Left lung (tissue), 14 donors: ENCODE measurements at places on chromosomes 12 and 14. TPM values are rescaled to one million over a fixed set of nuclear protein-coding genes. Genes with fewer than 3 reads are reported as not detected.
A peak's percentile ranks its signal among the peaks of the same experiment; 100 is the strongest.

The MSRB3 gene
- total RNA-seq, result 50.5 TPM

- H3K27me3 ChIP-seq, result no peaks in the 10 kb centered on the region
- H3K27ac ChIP-seq, result no peak overlapping the region
- H3K36me3 ChIP-seq, result no peaks in the 10 kb centered on the region
- H3K4me3 ChIP-seq, result no peak overlapping the region
- DNase-seq, result no peak
Observed at GRCh38 chr12:71060426-71060825, 97.4 kb downstream of the TSPAN8 start.

DNA sequence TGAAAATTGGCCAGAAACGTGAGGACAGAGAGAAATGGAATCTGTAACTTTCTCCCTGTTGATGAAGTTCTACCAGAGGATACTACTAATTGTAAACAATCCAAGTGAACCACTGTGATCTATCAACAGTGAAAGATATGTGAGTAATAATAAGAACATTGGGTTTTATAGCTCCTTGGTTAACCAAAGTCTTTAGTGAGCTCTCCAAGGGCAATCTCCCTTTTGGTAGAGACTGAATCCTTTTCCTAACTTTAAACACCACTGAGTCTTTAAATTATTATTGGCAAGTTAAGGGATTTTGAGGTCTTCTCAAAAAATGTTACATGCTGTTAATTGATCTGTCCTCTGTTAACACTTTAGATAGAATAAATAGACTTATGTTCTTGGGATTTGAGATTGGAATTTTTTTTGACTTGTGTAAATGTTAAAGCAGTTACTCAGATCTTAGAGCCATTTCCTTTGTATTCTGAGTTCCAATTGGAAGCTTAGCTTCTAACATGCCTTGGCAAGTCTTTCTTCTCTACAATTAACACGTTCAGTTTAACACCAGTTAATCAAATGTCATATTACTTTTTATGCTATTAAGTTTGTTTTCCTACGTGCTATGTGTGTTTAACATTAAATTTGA is 338.2 kb upstream of the DDHD1 start:
- no peak overlapping the region for H3K27ac ChIP-seq
- H3K27me3 ChIP-seq, result no peaks in the 10 kb centered on the region
- no peaks in the 10 kb centered on the region for H3K36me3 ChIP-seq
- peaks cover 3% of the 10 kb centered on the region for H3K4me1 ChIP-seq

The CLEC1A gene
- 11.0 TPM for total RNA-seq

The OR6J1 gene
- total RNA-seq, result not detected

The RDH11 gene
- 69.0 TPM for total RNA-seq

DNA sequence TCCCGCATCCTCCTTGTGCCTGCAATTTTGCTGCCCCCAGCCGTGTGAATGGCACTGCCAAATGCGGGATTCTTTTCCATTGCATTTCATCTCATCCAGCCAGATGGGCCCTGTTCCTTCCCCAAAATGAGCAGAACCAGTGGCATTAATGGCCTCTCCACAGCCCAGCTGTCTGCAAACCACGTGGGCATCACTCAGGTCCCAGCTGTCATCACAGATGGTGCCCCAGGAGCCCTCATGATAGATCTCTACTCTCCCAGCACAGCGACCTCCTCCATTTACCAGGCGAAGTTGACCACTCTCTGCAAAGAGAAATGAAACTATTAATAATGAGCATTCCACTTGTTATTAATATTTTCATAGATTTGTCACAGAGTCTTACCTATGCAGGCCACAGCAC is 17.1 kb downstream of the CD163 start:
- no peak overlapping the region for H3K4me3 ChIP-seq
- H3K27ac ChIP-seq, result no peak overlapping the region

- no peaks in the 10 kb centered on the region for H3K36me3 ChIP-seq
- DNase-seq, result no peak
- peaks cover 68% of the 10 kb centered on the region for H3K4me1 ChIP-seq
- H3K27me3 ChIP-seq, result peaks cover 10% of the 10 kb centered on the region
Observed at GRCh38 chr14:92510972-92511371, 2.6 kb upstream of the RIN3 start.

DNA sequence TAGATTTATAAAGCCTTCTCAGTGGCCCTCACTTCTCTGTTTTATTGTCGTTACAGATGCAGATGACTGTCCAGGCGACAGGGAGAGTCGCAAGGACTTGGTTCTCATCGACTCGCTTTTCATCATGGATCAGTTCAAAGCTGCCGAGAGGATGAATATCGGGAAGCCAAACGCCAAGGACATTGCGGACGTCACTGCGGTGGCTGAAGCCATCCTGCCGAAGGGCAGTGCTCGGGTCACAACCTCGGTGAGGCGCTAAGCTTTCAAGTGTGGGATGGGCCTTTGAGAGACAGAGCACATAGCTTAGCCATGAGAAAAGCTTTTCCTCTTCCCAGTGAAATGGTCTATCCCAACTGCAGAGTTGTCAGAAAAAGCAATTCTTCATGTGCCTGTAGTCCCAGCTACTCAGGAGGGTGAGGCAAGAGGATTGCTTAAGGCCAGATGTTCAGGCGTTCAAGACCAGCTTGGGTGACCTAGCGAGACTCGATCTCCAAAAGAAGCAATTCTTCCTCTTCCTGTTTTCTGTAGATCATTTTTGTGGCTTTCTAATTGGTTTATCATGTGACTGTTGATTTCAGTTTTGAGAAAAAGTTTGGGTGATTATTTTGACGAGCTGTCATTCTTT is 56.4 kb downstream of the EP400 start:
- no peaks in the 10 kb centered on the region for H3K27me3 ChIP-seq
- peaks cover 67% of the 10 kb centered on the region for H3K36me3 ChIP-seq
- no peaks in the 10 kb centered on the region for H3K4me1 ChIP-seq
- H3K4me3 ChIP-seq, result no peak overlapping the region
- H3K27ac ChIP-seq, result no peak overlapping the region
- DNase-seq, result no peak

GRCh38 chr12:62817556-62818271 is 117.2 kb downstream of the PPM1H start:
- no peak overlapping the region for H3K4me3 ChIP-seq
- H3K27me3 ChIP-seq, result no peaks in the 10 kb centered on the region
- H3K27ac ChIP-seq, result no peak overlapping the region
- H3K36me3 ChIP-seq, result no peaks in the 10 kb centered on the region
- no peaks in the 10 kb centered on the region for H3K4me1 ChIP-seq
- peak; percentile 26 for DNase-seq

DNA sequence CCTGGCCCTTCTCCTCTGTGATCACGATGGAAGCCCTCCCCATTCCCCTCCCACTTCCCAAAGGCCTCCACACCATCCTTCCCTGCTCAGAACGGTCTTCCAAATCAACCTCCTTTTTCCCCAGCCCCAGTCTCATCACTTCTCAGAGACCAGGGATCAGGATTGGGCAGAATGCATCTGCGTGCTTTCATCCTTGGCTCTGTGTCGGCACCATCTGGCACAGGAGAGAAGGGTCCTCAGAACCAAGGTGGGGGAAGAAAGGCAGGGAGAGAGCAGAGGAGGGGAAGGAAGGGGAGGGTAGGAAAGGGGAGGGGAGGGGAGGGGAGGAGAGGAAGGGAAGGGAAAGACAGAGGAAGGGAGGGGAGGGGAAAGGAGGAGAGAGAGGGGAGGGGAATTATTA is 52.4 kb upstream of the FICD start:
- DNase-seq, result no peak
- H3K36me3 ChIP-seq, result no peaks in the 10 kb centered on the region
- no peaks in the 10 kb centered on the region for H3K4me1 ChIP-seq

The RNASE1 gene
- 518 TPM for total RNA-seq

The CCDC177 gene
- total RNA-seq, result not detected

The SSPN gene
- 6.9 TPM for total RNA-seq

The TAS2R9 gene
- not detected for total RNA-seq

The WDR89 gene
- total RNA-seq, result 10.9 TPM

The TMEM63C gene
- total RNA-seq, result not detected

DNA sequence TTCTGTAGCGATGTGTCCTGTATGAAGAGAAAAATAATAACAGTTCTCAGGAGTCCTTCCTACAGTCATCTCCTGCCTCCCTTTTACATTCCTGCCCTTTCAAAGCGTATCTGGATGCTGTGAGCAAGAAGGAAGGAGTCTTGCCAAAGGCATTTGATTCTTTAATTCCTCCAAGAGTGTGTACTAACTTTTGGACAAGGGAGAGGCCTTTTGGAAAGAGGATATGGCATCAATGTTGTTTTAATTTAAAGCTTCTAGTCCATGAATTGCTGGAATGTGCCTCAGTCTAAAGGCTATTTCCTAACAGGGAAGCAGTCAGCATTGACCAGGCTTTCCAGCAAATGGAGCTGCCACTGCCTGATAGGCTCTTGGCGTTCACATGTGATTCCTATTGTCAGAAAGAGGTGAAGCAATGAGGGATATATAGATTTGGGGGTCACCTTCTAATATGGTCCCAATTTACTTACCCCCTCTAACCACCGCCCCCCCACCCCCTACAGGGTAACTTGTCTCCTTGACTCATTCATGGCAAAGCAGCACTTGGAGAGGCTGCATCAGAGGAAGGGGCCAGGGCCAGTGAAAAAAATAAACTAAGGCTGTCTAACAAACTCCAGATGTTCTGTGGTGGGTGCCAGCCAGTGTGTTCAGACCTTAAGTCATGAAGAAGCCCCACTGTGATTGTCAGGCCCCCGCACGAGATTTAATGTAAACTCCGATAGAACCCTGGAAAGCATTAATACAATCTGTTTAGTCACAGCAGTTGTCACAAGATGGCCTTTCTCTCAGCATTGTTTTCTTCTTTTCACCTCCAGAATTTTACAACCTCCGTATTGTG is 220.3 kb downstream of the FBXL14 start:
- no peak overlapping the region for H3K27ac ChIP-seq
- no peaks in the 10 kb centered on the region for H3K4me1 ChIP-seq
- no peak for DNase-seq
- no peaks in the 10 kb centered on the region for H3K36me3 ChIP-seq

DNA sequence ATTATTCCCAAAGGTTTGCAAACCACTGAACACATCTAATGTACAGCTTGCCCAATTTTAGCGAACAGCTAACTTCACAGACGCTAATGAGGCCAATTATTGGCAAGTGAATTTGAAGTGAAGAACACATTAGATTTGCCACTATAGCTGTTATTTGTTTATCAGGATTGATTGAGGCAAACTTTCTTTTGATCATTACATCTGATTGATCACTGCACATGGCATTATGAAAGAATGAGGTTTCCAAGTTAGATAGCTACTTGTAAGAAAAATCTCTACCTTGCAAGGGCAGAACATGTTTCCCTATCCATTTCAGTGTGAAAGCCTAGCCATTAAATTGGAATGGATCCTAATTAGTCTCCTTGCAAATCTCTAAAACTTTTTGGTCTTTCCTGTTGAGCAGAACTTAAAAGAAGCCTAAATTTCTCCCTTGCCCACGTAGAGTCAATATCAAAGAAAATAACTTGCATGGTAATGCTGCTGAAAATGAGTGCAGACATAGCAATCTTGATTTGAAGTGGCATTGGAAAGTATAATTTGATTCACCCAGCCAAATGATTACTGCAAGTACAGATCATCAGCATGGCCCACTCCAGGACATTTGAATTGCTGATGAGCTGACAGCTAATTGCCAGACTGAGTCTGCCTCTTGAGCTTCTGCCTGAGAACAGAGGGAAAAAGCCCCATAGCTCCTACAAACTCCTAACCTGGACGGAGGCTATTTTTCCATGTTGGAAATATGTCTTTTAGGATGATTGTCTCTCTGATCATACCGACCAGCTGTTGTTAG is 98.6 kb downstream of the TPH2 start:
- DNase-seq, result no peak
- H3K4me3 ChIP-seq, result no peak overlapping the region
- H3K4me1 ChIP-seq, result no peaks in the 10 kb centered on the region
- no peak overlapping the region for H3K27ac ChIP-seq
- H3K27me3 ChIP-seq, result no peaks in the 10 kb centered on the region

The PLA2G1B gene
- total RNA-seq, result 4.7 TPM

DNA sequence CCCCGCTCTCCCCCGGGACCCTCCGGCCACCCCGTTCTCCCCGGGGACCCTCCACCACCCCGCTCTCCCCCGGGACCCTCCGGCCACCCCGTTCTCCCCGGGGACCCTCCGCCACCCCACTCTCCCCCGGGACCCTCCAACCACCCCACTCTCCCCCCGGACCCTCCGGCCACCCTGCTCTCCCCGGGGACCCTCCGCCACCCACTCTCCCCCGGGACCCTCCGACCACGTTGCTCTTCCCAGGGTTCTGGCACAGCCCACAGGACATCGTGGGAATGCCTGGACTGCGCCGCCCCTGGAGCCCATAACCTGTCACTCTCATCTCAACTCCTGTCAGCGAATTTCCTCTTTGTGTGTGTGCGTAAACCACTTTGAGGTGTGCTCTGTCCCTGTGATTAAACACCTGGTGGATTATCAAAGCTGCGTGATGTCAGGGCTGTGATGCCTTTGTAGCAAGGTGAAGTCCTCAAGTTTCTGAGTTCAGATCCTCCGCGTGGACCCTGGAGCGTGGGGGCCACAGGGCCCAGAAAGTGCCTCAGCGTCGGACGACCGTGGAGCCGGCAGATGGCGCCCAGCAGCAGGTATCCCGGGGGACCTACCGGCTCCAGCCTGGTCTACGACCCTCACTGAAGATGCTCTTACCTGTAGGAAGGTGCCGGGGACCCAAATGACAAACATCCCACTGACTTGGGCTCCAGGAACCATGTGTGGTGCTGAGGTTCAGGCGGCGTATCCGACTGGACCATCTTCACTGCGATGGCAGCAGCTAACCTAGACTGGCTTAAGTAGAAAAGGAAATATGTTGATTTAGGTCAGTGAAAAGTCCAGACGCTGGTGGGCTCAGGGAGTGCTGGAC is 63.2 kb upstream of the GALNT9 start:
- H3K36me3 ChIP-seq, result no peaks in the 10 kb centered on the region
- DNase-seq, result peak; percentile 19
- no peak overlapping the region for H3K27ac ChIP-seq
- H3K27me3 ChIP-seq, result peaks cover 2% of the 10 kb centered on the region

The MYO1A gene
- 0.26 TPM for total RNA-seq

DNA sequence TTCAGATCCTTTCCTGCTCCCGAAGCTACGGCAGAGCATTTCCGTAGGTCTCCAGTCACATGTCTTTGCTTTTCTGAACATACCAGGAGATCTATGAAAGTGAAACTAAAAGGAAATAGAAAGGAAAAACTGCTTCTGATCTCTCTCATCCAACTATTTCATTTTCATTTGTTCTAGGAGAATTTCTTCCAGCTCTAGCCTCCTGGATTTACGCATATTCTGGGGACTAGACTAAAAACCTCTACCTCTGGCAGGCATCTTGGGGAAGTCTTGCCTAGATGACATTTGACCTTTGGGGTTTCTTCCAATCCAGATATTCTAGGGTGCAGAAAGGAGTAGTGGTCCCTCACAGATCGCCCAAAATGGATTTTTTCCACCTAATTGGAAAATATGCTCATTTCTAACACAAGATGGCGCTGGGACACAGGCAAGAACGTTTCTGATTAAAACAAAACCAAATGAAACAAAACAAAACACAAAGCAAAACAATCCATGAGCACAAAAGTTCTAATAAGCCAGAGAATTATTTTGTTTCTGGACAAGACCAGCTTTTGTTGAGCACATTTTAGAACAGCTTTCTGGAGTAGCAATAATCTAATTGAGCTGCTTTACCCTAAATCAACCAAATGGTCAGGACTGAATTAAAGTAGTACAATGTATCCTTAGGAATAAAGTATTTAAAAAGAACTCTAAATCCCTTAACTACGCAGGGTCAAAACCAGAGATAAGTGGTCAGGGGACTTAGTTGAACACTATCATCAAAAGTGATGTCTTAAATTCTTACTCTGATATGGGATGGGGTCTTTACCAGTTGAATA is 12.3 kb upstream of the PARP11 start:
- no peaks in the 10 kb centered on the region for H3K27me3 ChIP-seq
- no peak for DNase-seq
- peak overlapping the region; percentile 70 for H3K27ac ChIP-seq
- no peaks in the 10 kb centered on the region for H3K4me1 ChIP-seq
- H3K4me3 ChIP-seq, result no peak overlapping the region
